DMS79 treated with DMSO at 0.1 percent for 48 hours (cell line): ENCODE measurements at places on chromosomes 4 and X.

DNA sequence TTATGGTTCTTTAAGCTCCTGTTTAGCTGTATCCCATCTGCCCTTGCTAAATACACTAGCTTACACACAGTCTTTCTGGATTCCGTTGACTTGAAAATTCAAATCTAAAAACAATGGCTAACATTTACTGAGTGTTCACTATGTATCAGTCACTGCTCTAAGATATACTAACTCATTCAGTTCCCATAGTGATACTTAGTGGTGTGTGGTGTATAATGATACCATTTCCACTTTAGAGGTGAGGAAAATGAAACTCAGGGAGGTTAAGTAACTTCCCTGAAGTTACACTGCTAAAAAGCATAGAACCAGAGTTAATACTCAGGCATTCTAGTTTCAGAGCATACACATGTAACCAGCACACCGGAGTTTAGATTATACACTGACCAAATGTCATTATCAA lies 762.0 kb downstream of the GRID2 start:
- no peak for DNase-seq

GRCh38 chr4:76799718-76800117 lies 98.2 kb downstream of the SOWAHB start:
- no peak for DNase-seq

GRCh38 chr4:74751856-74752255 lies 42.5 kb downstream of the BTC start:
- DNase-seq, result no peak

DNA sequence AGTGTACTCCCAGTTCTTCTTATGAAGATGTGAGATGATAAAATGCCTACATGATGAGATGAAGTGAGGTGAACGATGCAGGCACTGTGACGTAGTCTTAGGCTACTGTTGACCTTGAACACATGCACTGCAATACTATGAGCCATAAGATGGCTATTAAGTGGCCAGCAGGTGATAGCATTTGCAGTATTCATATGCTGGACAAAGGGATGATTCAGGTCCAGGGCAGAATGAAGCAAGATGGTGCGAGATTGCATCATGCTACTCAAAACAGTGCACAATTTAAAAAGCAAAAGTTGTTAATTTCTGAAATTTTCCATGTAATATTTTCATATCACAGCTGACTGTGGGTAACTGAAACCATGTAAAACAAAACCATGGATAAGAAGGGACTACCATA lies 781.4 kb downstream of the PCDH18 start:
- DNase-seq, result no peak

- no peak for DNase-seq
These were observed 243.2 kb downstream of the SPOCK3 start for GRCh38 chr4:166991006-166991561.

GRCh38 chr4:100962698-100963097 lies 384.6 kb downstream of the PPP3CA start:
- DNase-seq, result no peak

DNA sequence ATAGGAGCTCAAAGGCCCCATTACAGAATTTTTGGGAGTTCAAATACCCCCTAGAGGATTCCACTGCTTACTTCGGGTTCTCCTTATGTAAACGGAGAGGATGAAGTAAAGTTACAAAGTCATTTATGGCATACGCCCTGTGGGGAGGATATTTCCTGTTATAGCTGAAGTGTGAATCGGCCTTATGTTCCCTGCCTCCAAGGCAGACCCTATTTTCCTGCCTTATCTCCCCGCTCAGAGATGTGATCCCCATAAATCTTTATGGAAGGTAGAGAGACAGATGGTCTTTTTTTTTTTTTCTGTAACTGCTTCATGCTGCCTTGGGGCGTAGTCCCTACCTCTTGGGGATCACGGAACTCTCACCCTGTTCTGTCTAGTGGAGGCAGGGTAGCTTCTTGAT lies 56.0 kb upstream of the DHX15 start:
- DNase-seq, result no peak

- DNase-seq, result no peak
These were observed 63.7 kb downstream of the MSX1 start for GRCh38 chr4:4923201-4923600.

DNA sequence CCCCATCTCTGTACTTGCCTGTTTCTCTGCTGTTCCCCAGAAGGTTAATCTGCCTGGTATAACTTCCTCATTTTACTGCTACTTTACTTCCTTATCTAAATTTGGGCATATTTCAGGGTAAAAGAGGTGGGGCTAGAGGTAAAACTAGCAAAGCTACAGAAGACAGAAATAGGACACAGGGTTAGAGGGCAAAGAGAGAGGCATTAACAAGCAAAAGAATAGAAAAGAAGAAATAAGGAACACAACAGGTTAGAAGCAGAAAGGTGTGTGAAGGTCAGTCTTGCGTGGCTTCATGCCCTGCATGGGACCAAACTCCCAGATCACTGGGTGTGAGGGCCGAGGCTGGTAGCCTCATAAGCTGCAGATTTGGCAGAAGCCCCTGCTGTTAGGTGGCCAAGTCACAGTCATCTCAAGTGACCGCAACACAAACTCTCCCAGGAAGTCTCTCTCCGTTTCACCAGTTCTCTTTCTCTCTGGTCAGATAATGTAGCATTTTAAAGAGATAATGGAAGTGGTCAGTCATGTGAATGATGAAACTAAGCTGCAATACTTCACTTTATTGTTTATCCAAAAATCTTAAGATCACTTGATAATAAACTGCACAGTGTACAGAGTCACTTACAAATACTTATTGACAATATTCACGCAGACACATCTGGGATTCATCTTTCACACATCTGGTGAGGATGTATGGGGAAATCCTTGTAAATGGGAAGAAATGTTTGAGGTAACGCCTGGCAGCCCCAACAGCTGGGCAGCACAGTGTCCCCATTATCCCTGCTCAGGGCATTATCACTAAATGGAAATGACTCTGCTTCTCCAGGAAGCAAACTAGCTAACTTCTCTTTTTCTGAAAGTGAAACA lies 16.4 kb downstream of the TMEM154 start:
- no peak for DNase-seq

DNA sequence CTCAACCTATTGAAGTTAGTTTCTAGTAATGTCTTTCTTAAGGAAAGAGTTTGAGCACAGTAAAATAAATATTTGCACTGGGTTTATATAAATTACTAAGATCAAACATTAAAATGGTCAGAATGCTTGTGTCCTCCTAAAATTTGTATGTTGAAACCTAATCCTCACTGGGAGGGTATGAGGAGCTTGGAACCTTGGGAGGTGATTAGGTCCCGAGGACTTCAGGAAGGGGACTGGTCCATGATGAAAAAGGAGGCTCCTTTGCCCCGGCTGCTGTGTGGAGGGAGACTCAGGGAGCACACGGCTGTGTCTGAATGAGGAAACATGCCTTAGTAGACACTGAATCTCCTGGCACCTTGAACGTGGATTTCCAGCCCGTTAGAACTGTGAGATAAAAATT lies 221.9 kb downstream of the TENM3 start:
- DNase-seq, result no peak
